ENCODE measurements at places on chromosomes 6 and 20.

- no peak for DNase-seq
Observed at GRCh38 chr6:129115471-129115870, 232.5 kb downstream of the LAMA2 start.

DNA sequence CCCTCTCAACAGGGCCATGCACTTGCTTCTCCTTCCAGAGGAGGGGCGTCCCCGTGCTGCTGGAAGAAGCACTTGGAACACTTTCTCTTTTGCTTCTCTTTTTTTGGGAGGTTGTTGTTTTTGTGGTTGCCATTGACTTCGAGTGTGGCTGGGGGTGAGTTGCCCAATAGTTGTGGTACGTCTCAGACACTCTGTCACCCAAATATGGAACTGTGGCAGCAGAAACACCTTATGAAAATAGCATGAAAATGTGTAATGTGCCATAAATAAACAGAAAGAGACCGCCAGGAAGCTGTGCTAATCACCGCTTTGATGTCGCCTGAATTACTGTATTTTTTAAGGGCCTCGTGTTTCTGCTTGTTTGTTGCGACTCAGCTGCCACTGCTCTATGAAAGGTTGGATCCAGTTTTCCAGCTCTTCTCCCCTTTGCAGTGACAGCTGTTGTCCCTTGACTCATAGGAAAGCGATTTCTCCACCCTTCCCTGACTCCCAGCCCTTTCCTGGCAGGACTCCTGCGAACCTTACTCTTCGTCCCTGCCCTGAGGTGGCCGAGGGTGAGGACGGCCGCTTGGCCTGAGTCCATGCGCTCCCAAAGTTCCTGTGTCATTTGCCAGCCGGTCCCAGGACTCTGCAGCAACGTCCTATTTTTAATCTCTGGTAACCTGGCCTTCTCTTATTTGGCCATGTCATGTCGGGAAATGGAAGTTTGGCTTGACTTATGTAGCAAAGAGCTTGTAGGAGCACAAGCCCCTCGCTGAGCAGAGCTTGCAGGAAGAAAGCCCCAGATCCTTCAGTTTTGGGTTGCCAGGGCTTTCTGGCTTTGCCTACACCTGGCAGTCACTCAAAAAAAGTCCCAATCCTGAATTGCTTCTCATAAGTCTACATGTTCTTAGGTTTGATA is 694.6 kb downstream of the QKI start:
- no peak for DNase-seq

- no peak for DNase-seq
Observed at GRCh38 chr20:39010496-39010895, 48.4 kb downstream of the DHX35 start.

- DNase-seq = no peak
Observed at GRCh38 chr6:29675561-29675960, 5.4 kb downstream of the ZFP57 start.

DNA sequence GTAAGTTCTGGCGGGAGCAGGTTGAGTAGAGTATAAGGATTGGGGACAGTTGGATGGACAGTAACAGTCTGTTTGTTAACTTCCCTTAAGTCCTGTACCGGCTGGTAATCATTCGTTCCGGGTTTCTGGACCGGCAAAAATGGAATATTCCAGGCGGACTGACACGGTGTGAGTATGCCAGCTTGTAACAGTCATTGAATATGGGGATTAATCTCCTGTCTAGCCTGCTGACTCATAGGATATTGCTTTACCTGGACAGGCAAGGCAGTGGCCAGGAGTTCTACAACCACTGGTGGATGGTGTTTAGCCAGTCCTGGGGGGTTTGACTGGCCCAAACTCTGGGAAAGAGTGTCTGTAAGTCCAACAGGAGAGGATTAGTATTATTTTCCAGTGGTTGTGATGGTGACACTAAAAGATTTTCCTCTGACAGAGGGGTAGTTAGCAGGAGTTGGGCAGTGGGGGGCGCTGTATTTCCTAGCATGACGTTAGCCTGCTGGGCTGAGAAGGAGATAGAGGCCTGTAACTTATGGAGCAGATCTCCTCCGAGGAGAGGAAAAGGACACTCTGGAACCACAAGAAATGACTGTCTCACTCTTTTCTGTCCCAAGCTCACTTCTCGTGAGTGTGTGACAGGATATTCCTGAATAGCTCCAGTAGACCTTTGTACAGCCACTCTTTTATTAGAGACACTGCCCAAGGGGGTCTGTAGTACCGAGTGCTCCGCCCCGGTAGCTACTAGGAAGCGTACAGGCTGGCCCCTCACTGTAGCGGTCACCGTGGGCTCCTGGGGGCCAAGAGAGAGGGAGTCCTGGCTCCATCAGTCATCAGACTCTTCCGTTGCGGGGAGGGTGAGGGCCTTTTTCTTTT is 152.2 kb downstream of the TRIM27 start:
- no peak for DNase-seq

DNA sequence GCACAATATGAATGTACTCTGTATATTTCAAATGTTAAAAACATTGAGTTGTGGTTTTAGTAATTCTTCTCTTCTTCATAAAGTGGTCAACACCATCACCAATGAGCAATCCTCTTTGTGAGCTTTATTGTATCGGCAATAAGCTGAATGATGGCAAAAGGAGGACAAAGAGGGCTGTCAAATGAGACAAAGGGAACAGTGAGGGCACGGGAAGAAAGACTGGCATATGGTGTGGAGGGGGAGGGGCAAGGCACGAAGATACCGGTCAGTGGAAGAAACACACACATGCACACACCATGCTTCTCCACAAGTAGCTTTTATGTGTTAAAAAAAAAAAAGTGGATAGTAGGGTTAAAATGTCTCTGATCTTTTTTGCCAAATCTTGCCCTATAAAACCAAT is 506.8 kb upstream of the CITED2 start:
- DNase-seq = no peak

- no peak for DNase-seq
Observed at GRCh38 chr20:6265204-6265904, 142.5 kb upstream of the FERMT1 start.

GRCh38 chr6:81942067-81942370 is 189.5 kb upstream of the TENT5A start:
- no peak for DNase-seq

DNA sequence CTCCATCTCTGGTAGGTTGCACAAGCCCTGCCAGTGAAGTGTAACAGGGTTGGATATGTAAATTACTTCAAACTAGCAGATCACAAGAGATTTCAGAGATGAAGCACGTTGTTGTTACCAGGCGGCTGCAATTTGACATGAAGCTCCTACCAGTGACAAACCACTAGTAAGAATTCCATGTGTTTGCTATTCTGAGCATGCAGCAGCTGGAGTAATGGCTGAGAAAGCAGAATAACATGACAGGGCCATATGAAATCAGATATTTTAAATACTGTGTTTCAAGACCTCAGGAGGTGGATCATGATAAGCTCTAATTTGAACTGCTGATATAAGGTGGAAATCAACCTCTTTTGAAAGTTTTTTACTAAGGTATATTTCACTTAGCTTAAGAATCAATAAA is 11.4 kb downstream of the RIN2 start:
- no peak for DNase-seq

- no peak for DNase-seq
Observed at GRCh38 chr6:123925842-123926399, 122.3 kb downstream of the NKAIN2 start.

DNA sequence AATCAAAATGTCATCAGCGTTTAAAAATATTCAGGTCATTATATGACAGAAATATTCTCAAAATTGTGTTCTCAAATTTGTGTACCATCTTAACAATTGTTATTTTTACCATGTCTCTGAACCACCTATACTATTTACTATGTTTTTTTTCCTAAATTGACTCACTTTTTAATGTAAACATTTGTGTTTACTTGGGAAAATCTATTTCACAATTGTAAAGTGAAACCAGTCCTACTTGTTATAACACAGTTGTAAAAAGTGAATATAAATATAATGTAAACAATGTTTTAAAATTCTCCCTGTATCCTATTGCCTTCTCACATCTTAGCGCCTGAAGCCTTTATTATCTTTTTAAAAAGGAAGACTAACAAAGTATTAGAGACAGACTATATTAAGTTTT is 83.5 kb downstream of the ADGRG6 start:
- no peak for DNase-seq

DNA sequence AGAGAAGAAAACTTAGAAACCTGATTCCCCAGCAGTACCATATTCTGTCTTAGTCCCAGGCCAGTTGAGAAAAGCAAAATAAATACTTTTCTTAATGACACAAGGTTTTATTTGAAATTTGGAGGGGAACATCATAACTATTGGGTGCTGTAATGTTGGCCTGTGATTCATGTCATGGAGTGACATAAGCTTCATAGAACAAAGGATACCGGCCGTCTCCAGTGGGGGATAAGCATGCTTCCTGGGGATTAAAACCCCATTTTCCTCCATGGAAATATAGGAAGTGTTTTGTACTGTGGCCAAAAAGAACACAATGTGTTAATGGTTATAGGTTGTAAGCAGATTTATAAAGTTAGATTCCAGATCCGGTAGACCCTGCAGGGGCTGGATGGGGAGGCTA is 18.0 kb downstream of the MTHFD1L start:
- no peak for DNase-seq

DNA sequence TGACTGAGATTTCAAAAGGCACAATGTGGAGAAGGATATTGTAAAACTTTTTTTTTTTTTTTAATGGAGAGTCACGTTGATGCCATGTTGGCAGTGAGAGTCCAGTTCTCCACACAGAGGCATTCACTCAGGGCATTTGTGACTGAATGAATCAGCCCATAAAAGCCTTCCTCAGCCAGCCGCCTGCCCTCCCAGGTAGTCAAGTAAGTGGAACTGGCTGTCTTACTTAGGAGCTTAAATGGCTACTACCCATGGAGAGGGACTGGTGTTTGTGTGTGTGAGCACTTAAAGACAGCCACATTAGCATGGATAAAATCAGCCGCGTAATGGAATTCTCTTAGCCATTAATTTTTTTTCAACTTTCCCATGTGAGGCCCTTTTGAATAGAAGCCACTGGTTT is 12.6 kb downstream of the AAR2 start:
- DNase-seq = no peak

DNA sequence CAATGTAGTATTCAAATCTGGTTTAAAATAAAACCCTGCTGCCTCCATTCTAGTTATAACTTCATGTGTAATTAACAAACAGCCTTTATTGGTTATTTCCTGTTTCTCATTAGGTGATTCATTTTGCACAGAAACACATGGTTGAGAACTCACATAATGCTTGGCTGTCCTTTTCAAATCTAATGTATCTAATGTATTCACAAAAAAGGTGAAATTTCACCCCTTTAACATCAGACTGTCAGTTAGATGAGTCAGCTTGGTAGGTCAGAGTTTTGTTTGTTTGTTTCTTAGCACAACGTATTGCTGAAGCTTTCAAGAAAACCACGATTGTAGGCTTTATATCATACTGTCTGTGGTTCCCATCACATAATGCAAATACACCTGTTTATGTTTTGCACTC is 78.7 kb upstream of the TMEM30A start:
- DNase-seq = no peak

DNA sequence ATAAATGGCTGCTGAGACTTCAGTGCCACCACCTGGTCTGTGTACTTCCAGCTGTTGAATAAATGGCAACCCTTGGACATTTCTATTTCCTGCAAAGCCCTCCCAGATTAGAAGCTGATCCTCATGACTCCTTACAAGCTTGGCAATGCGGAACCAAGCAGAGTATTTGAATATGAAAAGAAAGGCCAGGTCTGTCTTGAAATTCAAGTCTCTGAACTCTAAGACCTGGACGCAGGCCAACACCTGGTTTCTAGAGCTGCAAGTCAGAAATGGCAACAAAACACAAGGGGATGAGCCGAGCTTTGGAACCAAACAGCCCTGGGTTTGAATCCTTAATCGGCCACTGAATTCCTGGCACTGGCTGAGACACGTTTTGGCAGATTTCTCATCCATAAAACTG is 353.4 kb downstream of the PTPRT start:
- no peak for DNase-seq

- no peak for DNase-seq
Observed at GRCh38 chr20:3420211-3420707, 12.8 kb upstream of the DNAAF9 start.

DNA sequence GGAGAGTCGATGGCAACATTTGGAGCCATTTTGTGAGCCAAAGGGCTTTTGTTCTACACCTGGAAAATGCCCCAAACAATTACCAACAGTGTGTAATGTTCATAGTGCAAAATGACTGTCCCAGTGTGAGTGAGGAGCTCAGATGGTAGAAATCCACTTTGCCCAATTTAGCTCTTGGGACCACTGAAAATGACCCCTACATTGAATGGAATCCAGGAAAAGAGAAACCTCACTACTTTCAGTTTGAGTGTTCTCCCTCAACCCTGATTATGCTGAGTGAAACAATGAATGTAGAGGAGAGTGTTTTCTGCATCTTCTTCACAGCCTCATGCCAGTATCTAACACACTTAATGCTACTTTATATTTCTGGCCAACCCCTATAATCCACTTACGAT is 84.9 kb upstream of the NRN1 start:
- DNase-seq = no peak

Data from esophagus squamous epithelium (tissue), 5 donors.